Activated CD4-positive, alpha-beta T cell treated with anti-CD3 and anti-CD28 coated beads, Interleukin-2, amount 50 U/mL, for 16 hours (primary cell): ENCODE measurements at places on chromosomes 1 and 21.

- DNase-seq = peak; percentile 33
Observed at GRCh38 chr1:202806845-202807450, 1.3 kb downstream of the KDM5B start.

GRCh38 chr1:101233495-101233894, 3.3 kb upstream of the S1PR1 start:
- no peak for DNase-seq

DNA sequence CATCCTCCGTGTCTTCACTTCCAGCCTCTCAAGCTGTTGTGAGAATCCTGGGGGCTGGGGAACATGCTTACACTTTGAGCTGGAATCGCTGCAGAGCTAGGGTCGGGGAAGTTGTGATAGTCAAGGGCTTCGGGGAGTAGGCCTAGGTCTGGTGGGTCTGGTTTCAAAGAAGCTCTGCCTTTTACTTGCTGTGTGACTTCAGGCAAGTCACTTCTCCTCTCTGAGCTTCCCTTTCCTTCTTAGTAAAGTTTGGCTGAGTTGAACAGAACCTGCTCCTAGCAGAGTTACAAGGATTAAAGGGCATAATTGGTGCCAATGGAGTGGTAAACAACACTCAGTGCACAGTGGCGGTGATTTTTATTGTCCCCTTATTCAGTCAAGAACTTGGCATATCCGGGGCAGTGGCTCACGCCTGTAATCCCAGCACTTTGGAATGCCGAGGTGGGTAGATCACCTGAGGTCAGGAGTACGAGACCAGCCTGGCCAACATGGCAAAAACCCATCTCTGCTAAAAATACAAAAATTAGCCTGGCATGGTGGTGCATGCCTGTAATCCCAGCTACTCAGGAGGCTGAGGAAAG, 25.7 kb downstream of the ARHGEF19 start:
- DNase-seq = no peak

GRCh38 chr1:24535021-24535424, 20.9 kb upstream of the NCMAP start:
- DNase-seq = peak; percentile 84

DNA sequence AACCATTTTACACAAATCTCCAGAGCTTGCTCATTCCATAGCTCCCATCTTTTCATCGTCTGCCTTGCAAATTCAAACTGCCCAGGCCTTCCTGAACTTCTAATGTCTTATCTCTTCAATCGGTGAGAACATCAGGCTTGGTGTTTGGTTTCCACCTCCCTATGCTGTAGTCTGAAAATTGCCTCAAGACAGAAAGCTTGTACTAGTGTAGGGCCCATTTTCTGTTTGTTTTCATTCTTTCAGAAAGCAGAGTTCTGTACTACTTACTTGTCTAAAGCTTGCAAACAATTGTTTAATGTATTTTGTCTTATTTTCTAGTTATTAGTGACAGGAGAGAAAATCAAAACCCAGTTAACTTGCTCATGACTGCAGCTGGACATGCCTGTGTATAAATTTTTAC, 16.8 kb downstream of the HOOK1 start:
- no peak for DNase-seq

GRCh38 chr1:100028765-100029164, 59.0 kb downstream of the SLC35A3 start:
- DNase-seq = peak; percentile 60

- DNase-seq = no peak
Observed at GRCh38 chr1:7121622-7121988, 336.4 kb downstream of the CAMTA1 start.

DNA sequence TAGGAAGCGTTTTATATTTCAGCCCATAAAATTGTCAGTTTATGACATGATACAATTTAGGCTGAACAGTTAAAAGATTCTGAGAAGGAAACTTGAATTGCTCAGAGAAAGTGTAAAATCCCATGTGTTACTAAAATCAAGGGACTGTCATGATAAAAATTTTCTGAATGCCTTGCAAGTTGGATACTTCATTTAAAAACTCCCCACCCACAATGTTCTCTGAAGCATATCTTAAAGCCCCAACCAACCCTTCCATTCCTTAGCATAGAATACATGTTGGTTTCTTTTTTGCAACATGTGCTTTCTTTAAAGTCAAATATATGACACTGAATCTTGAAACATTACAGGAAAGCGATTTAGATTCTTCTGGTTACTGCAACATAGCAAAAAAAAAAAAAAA, 97.4 kb downstream of the MRPL39 start:
- DNase-seq = peak; percentile 77

DNA sequence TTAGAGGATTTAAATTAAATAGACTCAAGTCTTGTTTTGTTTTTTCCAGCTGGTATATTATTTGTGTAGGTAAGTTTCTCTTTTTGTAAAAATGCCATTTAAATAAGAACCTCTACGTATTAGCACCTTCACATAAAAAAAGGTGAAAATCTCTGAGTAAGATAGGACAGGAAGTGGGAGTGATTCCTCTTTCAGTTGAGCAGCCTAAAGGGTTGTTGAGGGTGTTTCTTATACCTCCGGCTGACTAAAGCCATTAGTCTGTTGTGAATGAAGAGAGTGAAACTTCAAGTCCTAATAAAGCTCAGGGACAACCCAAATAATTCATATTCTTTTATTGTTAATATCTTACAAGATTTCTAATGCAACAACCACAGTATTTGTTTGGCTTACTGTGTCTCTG, 188.7 kb downstream of the CHRM3 start:
- DNase-seq = peak; percentile 19

DNA sequence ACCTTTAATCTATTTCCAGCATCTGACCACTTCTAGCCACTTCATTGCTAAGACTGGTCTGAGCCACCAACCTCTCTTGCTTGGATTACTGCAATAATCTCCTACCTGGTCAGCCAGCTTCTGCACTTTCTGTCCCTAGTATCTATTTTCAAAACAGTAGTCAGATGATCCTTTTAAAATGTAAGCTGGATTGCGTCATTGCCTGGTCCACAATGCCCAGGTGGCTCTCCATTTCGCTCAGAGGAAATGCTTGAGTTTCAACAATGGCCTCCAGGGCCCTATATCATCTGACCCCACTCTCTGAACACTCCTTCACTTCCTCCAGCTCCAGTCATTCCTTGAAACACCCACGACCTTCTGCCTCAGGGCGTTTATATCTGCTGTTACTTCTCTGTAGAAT, 2.3 kb downstream of the FYB2 start:
- DNase-seq = no peak

DNA sequence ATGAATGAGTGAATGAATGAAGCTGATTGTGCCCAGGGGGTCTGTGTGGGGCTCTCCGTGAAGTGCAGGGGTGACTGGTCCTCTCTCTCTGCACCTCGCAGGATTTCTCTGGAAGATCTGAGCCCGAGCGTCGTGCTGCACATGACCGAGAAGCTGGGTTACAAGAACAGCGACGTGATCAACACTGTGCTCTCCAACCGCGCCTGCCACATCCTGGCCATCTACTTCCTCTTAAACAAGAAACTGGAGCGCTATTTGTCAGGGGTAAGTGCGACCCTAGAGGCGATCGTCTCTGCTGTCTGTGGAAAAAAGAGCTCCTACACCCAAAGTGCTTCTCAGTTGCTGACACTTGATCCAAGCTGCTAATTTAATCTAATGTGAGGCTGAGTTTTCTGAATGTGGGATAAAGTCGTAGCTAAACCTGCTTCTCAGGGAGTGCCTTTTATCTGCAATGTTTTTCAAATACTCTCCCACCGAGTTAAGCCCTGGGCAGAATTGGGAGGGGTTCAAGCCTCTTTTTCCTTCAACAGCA, 101.7 kb downstream of the HUNK start:
- peak; percentile 25 for DNase-seq

- no peak for DNase-seq
Observed at GRCh38 chr1:119974013-119974412, 77.7 kb upstream of the ADAM30 start.

DNA sequence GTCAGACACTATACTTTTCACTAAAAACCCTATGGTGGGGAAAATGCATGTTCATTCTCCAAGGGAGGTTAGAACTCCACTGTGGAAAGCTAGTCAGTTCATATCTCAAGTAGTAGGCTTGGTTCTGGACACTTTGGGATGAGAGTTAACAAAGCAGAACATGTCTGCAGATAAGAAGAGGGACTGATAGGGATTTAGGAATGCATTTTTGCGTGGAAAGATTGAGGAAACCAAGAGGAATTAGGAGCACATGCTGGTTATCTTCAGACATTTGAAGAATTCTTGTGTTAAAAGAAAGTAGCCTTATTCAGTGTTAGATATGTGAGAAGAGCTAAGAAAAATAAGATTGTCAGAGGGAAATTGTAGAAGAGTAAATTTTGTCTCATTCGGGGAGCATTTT, 1.2 kb upstream of the GRIK1 start:
- DNase-seq = no peak

DNA sequence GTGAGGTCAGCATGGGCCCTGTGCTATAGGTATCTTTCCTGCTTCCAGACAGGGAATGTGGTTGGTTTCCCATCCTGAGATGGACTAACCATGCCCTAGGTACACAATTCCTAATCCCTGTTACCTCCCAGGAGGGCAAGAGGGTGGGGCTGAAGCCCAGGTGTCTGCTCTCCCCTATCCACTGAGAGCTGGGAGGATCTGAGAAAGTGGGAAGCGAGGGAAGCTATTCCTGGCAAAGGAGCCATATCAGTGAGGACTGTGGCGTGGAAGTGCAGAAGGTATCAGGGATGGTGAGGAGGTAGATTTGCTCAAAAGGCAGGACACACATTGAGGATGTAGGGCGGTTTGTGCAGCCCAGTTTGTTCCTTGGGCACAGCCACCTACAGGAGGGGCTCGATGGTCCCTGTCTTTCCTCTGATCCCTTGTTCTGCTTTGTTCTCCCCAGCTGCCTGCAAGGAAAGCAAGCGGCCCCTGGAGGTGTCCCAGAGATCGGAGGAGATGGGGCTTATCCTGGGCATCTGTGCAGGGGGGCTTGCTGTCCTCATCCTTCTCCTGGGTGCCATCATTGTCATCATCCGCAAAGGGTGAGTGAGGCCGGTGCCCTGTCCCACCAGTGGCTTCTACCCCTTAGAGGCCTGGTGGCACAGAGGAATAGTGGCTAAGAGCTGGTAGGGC, 48.1 kb downstream of the PTPRU start:
- no peak for DNase-seq

GRCh38 chr1:217333939-217334338, 297.0 kb downstream of the GPATCH2 start:
- peak; percentile 20 for DNase-seq

- DNase-seq = no peak
Observed at GRCh38 chr1:21840981-21841380, 28.9 kb downstream of the LDLRAD2 start.

DNA sequence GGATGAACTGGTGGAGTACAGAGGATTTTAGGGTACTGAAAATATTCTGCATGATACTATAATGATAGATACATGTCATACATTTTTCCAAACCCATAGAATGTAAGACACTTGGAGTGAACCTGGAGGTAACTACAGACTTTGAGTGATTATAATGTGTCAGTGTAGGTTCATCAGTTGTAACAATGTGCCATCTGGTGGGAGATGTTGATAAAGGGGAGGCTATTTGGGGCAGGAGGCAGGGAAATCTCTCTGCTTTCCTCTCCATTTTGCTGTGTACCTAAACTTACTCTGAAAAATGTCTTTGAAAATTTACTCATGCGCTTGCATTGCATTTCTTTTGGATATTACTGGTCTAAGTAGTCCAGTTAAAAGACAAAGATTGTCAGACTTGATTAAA, 35.2 kb downstream of the PTBP2 start:
- DNase-seq = no peak

- peak; percentile 47 for DNase-seq
Observed at GRCh38 chr1:31181515-31182343, 58.0 kb downstream of the NKAIN1 start.

DNA sequence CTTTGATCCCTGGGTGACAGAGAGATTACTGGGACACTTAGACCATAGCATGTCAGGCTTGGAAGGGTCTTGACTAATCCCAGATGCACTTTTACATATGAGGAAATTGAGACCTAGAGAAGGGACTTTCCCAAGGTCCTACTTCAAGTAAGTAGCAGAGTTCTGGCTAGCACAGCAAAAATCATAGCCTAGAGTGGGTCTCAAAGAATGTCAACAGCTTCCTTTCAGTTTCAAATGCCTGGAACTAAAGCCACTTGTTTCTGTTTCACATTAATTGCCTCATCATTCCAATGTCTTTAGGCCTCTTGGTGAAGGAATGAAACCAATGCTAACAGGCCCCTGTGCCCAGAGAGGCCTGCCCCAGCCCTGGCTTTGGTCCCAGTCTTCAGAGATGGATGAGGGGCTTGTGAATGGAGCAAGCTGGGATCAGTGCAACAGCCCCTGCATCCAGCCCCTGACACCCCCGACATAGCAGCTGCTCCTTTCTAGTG, 26.6 kb downstream of the ATF3 start:
- peak; percentile 31 for DNase-seq

- DNase-seq = no peak
Observed at GRCh38 chr1:182493063-182493462, 43.1 kb downstream of the RGSL1 start.

DNA sequence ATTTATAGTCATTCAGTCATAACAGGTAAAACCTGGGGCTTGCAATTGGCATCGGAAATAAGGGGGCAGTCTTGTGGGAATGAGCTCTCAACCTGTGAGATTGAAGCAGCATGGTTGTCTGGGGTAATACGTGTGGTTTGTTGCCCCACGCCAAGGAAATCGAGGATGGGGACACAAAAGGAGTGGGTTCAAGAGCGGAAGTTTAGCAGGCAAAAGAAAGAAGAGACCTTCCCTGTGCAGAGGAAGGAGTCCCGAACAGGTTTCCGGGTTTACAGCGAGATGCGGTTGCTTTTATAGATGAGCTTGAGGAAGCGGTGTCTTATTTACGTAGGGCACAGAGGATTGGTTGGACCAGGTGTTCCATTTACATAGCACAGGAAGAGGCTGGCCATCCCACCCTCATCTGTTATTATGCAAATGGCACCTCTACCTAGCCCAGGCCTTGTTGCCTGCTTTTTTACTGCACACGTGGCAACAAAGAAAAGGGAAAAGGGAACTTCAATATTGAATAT, 37.3 kb downstream of the IFNAR1 start:
- peak; percentile 58 for DNase-seq

GRCh38 chr1:207918581-207918980, 7.7 kb upstream of the CD34 start:
- DNase-seq = no peak

- DNase-seq = no peak
Observed at GRCh38 chr1:244901400-244902015, 37.2 kb upstream of the HNRNPU start.
